ENCODE measurements at places on chromosomes 7 and 10.

- no peak for DNase-seq
Measured at GRCh38 chr10:101646364-101646763, 48.6 kb downstream of the FBXW4 start.

DNA sequence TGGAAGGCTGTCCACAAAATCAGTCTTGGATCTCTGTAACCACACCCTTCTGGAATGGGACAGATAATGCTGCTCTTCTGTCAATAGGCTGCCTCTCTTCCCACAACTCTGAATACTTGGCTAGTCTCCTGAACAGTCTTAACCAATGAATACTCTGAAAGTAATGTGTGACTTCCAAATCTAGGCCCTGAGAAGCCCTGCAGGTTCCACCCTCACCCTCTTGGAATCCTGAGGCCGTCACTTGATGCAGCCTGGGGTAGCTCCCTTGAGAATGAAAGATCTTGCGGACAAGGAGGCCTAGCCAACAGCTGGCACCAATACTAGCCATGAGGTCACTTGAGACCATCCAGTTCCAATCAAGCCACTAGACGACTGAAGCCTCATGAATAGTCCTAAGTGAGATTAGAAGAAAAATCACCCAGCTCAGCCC lies 109.2 kb downstream of the ARHGAP12 start:
- no peak for DNase-seq

DNA sequence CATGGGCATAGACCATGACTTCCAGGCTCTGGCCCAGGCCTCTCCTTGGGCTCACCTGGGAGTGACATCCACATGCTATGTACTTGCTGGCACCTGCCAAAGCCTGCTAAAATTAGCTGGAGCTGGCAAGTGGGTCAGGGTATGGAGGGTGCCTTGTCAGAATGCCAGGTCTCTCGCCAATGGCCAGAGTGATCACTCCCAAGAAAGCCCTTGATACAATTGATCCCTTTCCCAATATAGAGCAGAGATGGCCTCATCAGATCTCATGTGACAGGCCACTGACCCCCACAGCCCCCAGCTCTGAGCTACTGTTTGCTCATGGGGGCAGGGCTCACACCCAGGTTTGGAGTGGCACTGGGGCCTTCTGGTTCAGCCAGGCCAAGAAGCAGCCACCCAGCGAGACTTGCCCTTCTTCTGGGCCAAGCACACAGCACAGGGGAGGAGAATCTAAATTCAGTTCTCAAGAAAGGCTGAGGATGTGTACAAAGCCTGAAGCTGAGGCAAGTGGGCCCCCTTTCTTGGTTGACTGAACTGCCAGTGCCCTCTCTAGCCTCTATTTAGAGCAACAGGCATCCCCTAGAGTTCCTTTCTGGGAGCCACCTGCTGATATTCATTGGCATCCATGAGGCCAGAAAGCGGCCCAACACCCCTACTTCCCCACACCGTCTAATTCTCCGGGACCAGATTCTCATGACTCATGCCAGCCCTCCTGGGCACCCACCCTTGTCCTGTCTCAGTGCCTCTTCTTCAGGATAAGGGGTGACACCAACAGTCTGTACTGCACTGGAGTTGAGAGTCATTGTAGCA lies 18.9 kb upstream of the MYL7 start:
- no peak for DNase-seq

DNA sequence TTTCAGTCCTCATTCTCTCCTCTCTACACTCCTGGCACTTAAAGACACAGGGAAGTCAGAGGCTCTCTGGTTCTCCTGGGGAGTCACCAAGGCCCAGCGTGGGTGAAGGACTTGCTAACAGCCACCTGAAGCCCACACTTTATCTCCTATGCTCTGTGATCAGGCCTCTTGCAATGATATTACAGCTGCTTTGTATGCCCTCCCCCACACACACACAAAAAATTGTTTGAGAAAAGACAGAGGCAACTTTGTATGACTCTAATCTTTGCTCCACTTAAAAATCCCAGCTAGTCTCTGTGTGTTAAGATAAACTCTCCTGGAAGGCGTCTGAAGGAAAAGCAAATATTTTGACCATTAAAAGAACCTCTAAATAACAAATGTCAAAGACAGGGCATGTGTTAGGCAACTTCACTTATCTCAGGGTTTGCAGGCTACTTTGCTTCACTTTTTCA lies 507.2 kb downstream of the TNS3 start:
- DNase-seq, result no peak

GRCh38 chr10:126889421-126889820 lies 15.8 kb upstream of the DOCK1 start:
- DNase-seq, result no peak

- DNase-seq, result no peak
Measured at GRCh38 chr7:142228537-142229104, 29.2 kb downstream of the PRSS58 start.

DNA sequence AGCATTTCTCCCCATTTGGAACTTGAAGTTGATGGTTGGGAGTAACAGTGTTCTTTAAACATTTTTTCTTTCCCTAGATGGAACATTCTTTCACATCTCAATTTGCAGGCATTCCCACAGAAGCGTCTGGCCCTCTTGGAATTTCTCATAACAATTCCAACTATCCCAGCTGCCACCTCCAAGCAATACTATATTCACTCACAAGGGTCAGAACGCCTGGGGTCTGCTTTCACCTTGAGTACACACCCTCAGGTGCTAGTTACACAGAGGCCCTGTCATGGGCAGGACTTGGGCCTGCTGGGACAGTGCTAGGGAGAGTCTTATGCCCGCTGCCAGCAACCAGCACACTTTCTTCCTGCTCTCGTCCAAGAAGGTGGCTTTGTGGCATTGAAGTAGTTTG lies 136.5 kb downstream of the JCAD start:
- DNase-seq, result no peak

DNA sequence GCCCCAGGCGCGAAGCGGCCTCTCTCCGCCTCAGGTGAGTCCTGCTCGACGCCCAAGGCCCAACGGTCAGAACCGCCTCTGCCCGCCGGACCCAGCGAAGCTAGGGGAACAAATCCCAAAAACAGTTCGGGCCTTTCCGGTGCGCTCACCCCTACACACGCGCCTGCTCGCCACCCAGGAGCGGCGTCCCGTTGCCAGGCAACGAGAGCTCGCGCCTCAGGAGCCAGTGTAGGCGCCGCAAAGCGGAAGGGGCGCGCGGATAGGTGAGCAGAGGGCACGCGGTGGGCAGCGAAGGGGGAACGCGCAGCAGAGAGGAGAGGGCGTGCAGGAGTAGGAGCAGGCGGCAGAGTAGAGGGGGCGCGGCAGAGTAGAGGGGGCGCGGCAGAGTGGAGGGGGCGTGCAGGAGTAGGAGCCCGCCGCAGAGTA lies at the start of the genes DYDC1 and DYDC2:
TSS of gene DYDC1 (minus strand) at position 193 of the 426 bp plus-strand sequence. CDS start 4,154 bp downstream, outside the sequence.
TSS of gene DYDC2 (plus strand) at position 219 of the 426 bp plus-strand sequence. CDS start 5,663 bp downstream, outside the sequence.
- DNase-seq, result no peak

DNA sequence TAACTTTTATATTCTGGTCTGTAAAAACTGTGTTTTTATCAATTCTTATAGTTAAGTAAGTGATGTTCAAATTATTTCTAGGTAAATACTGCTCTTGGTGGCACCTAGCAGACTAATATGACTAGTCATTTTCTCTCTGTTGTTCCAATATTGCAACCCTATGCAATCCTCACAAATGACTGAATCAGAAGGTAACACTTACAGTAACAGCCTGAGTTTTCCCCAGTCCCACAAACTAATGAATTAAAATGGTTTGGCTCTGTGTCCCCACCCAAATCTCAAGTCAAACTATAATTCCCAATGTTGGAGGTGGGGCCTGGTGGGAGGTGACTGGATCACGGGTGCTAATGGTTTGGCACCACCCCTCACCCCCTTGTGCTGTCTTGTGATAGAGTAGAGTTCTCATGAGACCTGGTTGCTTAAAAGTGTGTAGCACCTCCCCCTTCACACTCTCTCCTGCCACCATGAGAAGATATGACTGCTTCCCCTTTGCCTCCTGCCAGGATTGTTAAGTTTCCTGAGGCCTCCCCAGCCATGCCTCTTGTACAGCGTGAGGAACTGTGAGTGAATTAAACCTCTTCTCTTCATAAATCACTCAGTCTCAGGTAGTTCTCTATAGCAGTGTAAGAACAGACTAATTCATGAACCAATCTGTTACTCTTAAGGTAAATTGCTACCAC lies 43.5 kb downstream of the MTPN start:
- DNase-seq, result no peak

- no peak for DNase-seq
Measured at GRCh38 chr10:17737027-17737965, 14.7 kb upstream of the TMEM236 start.

- no peak for DNase-seq
Measured at GRCh38 chr10:45809837-45810236, 37.5 kb downstream of the AGAP4 start.

- no peak for DNase-seq
Measured at GRCh38 chr7:51224811-51225595, 91.6 kb downstream of the COBL start.

DNA sequence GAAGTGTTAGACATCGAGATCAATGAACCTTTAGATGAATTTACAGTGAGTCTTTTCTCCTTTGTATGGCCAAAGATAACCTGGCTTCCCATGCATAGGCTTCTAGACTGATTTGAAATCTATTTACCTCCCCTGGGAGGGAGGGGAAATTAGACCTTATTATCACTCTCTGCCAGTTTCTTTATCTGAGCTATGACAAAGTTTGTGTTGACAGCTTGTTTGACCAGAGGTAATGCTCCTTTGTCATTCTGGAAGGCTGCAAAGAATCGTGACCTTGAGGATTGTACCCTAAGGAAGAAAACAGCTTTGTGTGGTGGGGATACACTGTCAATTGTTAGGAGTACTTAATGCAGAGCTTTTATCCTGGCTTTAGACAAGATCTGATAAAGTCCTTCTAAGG lies 36.4 kb downstream of the RBM33 start:
- no peak for DNase-seq

DNA sequence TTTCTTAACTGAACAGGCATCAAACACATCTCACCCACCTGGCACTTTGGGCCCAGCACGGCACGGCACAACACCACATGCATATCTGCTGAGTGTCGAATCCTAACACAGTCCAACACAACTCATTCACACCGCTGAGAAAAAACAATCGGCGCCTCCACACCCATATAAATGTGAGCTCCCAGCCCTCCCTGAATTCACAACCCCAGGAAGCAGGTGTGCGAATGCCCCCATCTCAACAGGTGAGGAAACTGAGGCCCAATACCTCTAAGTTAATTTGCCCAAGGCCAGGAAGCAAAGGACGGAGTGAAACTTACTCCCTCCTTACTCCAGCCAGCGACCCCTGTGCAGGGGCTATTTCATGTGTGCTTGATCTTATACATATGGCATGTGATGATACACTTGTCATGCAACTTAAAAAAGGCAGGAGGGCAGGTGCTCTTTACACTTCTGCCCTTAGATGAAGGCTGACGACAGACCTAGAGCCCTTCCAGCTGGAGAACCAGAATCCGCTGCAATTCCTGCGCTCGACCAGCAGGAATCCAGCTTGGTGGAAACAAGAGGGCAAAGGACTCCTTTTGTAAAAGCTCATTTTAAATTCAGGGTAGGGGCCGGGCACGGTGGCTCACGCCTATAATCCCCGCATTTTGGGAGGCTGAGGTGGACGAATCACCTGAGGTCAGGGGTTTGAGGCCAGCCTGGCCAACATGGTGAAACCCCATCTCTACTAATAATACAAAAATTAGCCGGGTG lies 116.0 kb downstream of the LARP4B start:
- DNase-seq, result no peak

DNA sequence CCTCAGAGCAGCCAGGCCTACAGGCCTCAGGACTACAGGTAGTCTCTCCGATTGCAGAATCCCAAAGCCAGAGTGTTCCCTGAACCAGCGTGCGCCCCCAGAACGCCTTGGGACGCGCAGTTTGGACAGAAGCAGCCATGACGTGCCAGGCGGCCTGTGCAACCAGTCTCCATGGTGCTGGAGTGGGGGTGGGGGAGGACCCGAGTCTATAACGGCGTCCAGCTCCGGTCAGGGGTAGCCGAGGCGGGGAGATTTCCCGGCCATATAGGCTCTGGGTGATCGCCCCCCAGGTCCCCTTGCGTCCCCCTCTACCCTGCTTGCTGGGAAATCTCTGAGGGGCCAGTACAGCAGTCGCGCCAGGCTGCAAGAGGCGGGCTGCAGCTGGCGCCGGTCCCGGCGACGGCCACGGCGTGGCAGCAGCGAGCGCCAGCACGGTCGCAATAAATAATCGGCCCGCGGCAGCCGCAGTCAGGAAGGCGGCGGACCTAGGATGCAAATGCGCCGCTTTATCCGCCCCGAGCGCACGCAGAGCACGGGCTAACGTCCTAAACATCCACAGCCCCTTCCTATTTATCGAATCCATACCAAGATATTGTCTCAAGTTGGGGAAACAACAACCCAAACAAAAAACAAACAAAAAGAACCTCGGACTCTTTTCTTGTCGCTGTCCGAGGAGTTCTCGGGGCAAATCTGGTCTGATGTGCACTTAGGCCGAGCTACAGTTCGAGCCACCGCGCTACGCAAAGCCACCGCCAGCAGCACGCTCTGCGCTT lies 1.6 kb downstream of the HOXA3 start:
- DNase-seq, result peak; percentile 25

GRCh38 chr7:29084832-29085231 lies 61.5 kb downstream of the CPVL start:
- no peak for DNase-seq

DNA sequence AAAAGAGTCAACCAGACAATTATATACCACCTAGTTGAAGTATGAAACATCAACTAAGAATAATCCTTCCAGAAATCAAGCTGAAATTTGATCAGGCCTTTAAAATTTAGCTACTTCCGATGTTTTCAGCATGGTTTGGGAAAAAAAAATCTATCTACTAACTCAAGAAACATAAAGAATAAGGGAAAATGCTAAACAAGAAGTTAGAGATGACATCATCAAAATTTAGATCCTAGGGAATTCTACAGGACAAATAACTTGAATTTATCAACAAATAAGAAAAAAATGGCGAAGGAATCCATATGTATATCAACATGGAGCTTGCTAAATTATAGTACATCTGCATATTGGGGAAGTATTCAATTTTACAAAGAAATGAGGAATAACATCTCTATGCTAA lies 36.3 kb downstream of the HYAL4 start:
- DNase-seq, result no peak

GRCh38 chr7:17787257-17787656 lies 153.0 kb downstream of the SNX13 start:
- no peak for DNase-seq

- DNase-seq, result no peak
Measured at GRCh38 chr10:90813594-90814365, 44.1 kb downstream of the HTR7 start.

GRCh38 chr10:124283949-124284250 lies 134.8 kb downstream of the OAT start:
- no peak for DNase-seq

- no peak for DNase-seq
Measured at GRCh38 chr7:12941512-12941911, 254.1 kb downstream of the ARL4A start.

DNA sequence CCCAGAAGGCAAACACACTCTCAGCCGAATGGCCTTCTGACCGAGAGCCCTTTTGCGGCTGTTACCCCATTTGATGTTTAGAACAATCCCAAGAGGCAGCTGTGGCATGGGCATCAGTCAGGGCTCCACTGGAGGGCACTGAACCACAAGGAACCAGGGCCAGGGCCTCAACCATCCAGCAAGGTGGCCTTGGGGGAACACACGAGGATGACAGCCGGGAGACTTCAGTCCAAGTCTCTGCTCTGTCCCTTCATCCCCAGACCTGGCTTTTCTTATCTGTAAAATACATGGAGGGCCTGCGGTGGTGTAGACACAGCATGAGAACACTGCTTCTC lies 63.6 kb upstream of the INSIG1 start:
- no peak for DNase-seq

All from bone marrow (tissue), 2 donors.